ENCODE measurements at places on chromosomes 3 and 15.

- DNase-seq, result peak; percentile 5
These were observed 15.3 kb downstream of the PYDC2 start for GRCh38 chr3:191476066-191476772.

DNA sequence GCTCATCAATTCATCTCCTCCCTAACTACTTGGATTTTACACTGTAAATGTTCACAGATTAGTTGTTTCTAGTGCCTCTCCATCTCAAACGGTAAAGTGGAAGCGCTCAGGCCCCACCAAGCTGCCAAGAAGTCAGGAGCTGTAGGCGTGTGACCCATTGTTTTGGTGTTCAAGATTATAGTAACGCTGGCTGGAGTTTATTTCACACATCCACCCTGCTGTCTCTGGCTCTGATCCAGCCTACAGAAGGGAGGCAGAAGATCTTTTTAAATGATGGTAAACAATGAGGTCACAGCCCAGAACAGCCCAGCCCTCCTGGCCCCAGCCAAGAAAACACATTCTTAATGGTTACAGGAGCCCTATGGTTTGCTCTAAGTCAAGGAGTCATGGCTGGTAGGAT is 25.7 kb upstream of the GALNT15 start:
- DNase-seq, result peak; percentile 45

GRCh38 chr3:165852711-165853110 is 15.5 kb upstream of the BCHE start:
- DNase-seq, result no peak

- DNase-seq, result no peak
These were observed 133.5 kb upstream of the ONECUT1 start for GRCh38 chr15:52923626-52924025.

DNA sequence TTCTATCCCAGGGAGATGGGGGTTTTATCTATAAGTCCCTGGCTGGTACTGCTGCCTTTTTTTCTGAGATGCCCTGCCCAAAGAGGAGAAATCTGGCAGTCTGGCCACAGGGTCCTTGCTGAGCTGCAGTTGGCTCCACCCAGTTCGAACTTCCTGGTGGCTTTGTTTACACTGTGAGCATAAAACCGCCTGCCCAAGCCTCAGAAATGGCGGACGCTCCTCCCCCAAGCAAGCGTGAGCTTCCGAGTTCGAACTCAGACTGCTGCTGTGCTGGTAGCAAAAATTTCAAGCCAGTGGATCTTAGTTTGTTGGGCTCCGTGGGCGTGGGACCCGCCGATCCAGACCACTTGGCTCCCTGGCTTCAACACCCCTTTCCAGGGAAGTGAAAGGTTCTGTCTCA is 126.8 kb upstream of the SUCLG2 start:
- no peak for DNase-seq

Measured in bronchial epithelial cell (primary cell).